ENCODE measurements at places on chromosomes 12 and 14.

DNA sequence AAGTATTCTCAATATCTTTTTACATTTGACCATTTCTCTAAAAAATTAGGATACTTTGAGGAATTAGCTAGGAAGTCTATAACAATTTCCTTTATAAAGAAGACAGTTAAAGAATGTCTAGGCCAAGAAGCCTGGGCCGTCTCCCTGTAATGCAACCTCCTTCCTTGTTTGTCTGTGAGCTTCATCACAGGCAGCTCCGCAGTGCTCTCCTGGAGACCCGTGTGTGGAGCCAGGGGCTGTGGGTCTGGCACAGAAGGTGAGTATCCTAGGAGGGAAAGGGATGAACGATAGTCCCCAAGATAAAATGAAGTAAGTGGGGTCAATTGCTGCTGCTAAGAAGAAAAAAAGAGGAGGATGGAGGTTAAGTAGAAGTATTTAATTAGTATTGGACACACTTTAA lies 31.8 kb upstream of the ATP23 start:
- DNase-seq, result no peak

GRCh38 chr12:6281081-6281809 lies 29.2 kb upstream of the PLEKHG6 start:
- DNase-seq, result no peak

DNA sequence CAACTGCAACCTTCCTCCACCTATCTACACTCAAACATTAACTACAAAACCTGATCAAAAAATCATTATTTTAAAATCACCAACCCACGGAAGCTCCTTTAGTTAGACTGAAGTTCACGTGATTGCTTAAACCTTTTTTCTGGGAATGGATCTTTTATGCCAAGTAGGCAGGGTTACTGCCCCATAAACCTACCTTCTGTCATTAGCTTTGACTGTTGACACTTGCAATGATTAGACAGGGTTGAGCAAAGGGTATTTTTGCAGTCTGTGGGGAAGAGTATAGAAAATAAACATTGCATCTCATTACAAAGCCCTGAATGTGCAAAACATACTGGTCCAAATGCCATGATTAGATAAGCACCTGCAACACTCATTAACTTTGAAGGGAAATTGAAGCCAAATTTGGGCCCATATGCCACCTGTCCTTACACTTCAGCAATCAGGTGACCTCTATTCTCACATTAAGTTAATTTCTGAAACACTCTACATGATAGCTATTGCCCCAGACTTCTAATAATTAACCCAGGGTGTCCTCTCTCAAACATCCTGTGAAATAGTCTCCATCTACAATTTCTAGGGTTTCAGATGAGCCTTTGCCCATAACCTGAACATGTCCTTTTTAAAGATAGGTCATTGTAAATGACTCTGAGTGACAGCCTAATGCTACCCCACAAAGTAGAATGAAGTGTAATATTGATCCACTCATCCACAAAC lies 156.0 kb upstream of the PLEKHG7 start:
- no peak for DNase-seq

- DNase-seq, result no peak
These were observed 8.3 kb downstream of the DIO2 start for GRCh38 chr14:80202888-80203562.

- DNase-seq, result no peak
These were observed 231.2 kb downstream of the ETNK1 start for GRCh38 chr12:22856178-22856577.
